Left lung (tissue), 14 donors: ENCODE measurements at places on chromosomes 13 and 19. TPM values are rescaled to one million over a fixed set of nuclear protein-coding genes. Genes with fewer than 3 reads are reported as not detected.

- no peak for DNase-seq
Measured at GRCh38 chr19:8835877-8836276, 3.7 kb downstream of the MBD3L1 start.

- DNase-seq, result no peak
Measured at GRCh38 chr19:43695985-43696704, 19.7 kb upstream of the IRGC start.

GRCh38 chr19:35123573-35123972 is 8.0 kb downstream of the FXYD3 start:
- DNase-seq, result no peak

Gene KCTD15
- polyA plus RNA-seq, result 56.0 TPM

GRCh38 chr19:28468701-28469459 is 744.1 kb downstream of the UQCRFS1 start:
- peak; percentile 40 for DNase-seq

DNA sequence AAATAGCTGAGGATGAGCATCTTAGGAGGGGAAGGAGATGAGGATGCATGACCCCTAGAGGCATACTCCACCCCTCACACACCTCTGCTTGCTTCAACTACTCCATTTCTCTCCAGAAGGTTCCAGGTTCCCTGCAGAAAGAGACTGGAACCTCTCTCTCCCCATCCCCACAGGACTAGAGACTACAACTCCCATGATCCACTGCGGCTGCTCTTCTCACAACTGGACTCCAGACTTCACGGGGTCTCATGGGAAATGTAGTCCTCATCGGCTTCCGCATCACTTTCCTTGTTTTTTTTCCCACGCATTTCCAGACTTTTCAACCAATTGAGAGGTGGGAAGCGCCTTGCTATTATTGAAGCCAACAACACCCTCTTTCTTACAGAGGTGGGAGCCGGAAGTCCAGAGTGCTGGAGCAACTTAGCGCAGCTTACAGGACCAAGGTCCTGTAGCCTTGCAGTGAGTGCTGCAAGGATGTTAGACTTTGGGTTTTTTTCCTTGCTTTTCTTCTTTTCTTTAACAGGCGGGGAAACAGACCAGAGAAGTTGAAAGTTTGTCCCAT is 13.9 kb upstream of the CACNG6 start:
- DNase-seq, result peak; percentile 80

Gene ZNF724
- 4.6 TPM for polyA plus RNA-seq

DNA sequence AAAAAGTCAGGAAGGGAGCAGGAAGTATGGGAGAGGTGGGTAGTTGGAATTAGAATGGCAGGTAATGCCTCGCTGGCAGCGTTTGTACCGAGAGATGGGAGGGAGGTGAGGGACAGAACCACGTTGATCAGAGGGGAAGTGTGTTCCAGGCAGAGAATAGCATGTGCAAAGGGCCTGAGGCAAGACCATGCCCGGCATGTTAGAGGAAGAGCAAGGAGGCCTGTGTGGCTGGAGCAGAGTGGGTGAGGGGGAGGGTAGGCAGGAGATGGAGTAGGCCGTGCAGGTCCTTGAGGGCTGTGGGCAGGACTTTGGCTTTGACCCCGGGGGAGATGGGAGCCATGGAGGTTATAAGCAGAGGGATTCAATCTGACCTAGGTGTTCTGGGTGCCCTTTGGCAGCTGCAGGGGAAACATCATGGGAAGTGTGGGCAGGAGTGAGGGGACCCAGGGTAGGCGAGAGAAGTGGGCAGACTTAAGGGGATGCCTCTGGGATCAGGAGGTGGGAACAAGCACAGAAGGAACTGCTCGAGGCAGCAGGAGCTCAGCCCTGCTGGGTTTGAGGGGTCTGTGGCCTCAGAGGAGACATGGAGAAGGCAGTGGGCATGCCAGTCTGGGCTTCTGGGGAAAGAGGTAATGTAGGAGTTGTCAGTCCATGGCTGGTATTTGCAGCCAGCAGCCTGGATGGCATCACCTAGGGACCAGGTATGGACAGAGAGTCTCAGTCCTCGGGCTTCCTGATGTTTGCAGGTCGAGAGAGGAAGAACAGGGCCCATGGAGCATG is 48.8 kb downstream of the CD320 start:
- DNase-seq, result no peak

- peak; percentile 36 for DNase-seq
Measured at GRCh38 chr19:591099-591958, 1.6 kb downstream of the HCN2 start.

Gene RAB3D
- 19.5 TPM for polyA plus RNA-seq

Gene CBLC
- 5.7 TPM for polyA plus RNA-seq

DNA sequence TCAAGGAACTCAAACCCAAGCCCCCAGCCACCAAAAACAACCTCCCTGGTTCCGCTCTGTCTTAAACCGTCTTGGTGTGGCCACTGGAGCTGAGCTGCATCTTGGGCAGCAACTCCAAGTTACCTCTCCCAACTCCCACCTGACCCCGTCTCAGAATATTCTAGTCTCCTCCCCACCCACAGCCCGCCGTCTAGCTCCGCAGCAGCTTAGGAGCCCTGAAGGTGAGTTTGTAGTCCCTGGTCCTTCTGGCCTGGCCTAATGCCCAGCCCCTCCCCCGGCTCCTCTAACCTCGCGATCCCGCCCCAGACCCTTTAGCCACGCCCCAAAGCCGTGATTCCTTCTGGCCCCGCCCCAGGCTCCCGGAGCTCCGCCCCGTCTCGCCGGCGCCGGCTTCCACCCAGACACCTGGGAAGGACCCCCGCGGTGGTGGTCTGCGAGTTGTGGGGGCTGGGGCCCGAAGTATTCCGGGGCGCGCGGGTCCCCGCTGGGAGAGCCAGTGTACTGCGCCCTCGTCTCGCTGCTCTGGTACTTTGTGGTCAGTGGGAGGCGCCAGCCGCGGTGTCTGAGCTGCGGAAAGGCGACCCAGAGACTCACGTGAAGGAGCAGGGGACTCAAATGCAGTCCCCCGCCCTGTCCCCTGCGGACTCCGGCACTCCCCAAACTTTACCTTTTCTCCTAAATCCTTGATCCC is 2.5 kb upstream of the LHB start:
- no peak for DNase-seq

Gene RFPL4A
- polyA plus RNA-seq, result not detected

Gene CACNA1A
- polyA plus RNA-seq, result 5.4 TPM

Gene IRGC
- not detected for polyA plus RNA-seq

GRCh38 chr13:93227280-93227877 is 772 bp downstream of the GPC6 start:
- DNase-seq, result no peak

Gene HS6ST3
- 0.11 TPM for polyA plus RNA-seq

GRCh38 chr13:58018020-58018419 is 386.5 kb downstream of the PCDH17 start:
- no peak for DNase-seq

Gene ZNF610
- 11.6 TPM for polyA plus RNA-seq

Gene RDH8
- not detected for polyA plus RNA-seq

- DNase-seq, result no peak
Measured at GRCh38 chr13:49320975-49321374, 73.2 kb downstream of the CDADC1 start.
